Activated CD8-positive, alpha-beta memory T cell treated with anti-CD3 and anti-CD28 coated beads, Interleukin-2, amount 50 U/mL, for 48 hours (primary cell): ENCODE measurements at places on chromosomes 16 and 17.

DNA sequence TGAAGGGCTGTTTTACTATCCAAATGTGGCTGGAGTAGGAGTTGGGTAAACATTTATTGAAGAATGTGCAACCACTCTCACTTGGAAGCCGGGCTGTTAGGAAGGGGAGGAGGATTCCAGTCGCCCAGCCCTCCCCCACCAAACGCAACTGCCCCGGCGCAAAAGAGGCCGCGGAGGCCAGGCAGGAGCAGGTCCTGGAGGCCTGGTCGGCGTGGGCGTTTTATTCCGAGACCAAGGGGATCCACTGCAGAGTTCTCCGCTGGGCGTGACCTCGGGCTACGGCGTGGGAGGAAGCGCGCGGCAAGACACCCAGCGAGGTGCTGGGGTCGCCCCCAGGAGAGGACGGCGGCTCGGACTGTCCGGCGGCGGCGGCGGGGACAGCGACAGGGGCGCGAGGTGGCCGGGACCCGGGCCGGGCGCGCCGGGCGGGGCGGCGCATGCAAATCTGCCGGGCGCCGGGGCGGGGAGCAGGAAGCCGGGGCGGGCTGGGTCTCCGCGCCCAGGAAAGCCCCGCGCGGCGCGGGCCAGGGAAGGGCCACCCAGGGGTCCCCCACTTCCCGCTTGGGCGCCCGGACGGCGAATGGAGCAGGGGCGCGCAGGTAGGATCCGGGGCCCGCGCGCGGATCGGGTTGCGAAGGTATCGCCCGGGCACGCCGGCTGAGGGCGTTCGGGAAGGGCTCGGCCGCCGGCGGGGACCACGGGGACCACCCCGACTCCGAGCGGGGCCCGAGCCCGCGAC, at the start of gene IL4R:
IL4R (plus strand) TSS at position 553 of the 739 bp plus-strand sequence. CDS start 26,230 bp downstream, outside the sequence.
- DNase-seq, result peak; percentile 91

GRCh38 chr17:78962345-78962983, 17.3 kb downstream of the LGALS3BP start:
- DNase-seq, result no peak

DNA sequence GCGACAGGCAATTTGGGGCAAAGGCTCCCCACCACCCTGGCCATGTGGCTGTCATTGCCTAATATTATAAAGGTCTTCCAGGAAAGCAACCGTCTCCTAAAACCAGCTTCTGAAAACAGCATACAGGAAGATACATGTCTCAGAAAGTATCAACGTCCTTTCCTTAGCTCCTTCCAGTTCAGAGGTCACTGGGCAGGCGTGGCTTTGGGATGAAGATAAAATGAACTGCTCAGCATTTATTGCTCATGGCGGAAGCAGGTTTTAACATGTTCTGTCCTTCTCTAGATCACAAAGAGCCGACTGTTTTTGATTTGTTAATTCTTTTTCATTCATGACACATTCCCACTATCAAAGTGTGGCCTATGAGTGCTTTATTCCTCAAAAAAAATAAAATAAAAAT, 8.0 kb downstream of the CFAP20 start:
- no peak for DNase-seq

DNA sequence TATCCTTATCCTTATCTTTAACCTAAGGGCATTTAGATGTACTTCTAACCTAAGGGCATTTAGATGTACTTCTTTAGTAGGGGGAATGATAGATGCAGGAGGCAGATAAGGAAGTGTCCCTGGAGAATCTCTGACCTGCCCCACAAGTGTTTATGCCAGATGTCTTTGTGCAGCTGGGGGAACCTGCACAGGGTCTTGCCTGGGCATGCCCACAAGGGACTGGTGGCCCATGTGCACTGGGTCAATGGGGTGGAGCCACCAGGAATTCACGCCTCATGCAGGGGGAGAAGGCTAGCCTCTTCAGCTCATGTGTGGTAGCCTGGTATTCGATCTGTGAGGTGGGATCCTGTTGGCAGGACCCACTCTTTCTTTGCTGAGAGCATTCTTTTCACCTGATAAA, 38.0 kb downstream of the CA10 start:
- no peak for DNase-seq

DNA sequence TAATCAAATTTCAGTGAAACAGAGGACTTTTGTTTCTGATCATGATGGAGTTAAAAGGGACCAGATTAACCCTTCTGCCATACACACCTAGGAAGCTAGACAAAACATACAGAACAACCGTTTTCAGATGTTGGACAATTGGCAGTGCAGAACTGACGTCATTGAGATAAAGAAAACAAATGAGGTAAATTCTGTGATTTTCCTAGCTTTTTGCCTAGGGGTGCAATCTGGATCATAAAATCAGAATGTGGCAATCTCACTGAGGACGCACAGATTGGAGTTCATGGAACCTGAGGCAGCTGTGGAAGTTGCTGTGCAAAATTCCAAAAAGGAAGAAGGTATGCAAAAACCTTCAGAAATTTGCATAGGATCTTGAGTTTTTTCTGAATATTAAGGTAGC, 15.0 kb upstream of the USP32 start:
- no peak for DNase-seq

DNA sequence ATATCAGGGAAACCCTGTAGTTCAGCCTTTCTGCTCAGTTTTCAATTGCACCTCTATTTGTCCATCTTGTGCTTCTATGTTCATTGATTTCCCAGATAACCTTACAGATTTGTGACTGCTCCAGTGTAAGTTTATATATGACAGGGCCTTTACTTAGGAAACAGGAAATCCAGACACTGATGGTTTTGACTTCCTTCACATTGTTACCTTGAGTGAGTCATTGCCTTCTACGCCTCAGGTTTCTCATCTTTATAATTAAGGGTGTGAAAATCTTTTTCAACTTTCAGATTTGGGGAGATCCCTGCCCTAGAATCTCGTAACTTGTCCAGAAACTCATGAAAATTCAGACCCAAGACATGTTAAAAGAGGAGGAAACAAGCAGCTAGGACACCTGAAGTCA, 342.4 kb upstream of the TBX2 start:
- no peak for DNase-seq

DNA sequence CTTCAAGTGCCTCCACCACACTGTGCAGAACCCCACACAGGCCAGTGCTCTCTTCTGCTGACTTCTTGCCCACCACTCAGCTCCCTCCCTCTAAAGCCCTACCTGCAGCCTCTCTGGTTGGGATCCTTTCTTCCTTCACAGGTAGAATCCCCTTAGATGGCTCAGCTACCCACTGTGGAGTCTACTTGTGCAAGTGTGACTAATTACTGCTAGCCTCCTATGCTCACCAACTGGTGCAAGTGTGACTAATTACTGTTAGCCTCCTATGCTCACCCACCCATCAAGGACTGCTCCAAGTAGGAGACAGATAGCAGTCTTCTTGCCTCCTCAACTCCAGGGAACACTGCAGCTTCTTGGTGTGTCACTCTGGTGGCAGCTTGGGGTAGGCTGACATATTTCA, 43.6 kb downstream of the TEX14 start:
- DNase-seq, result no peak
